CD8-positive, alpha-beta T cell (primary cell): ENCODE measurements at places on chromosomes 7 and 10. TPM values are rescaled to one million over a fixed set of nuclear protein-coding genes. Genes with fewer than 3 reads are reported as not detected.
A peak's percentile ranks its signal among the peaks of the same experiment; 100 is the strongest.

The PPP1R3A gene
- not detected for total RNA-seq

- no peak for DNase-seq
Observed at GRCh38 chr10:129675027-129675769, 208.2 kb downstream of the MGMT start.

The OR2A7 gene
- 2.7 TPM for total RNA-seq

DNA sequence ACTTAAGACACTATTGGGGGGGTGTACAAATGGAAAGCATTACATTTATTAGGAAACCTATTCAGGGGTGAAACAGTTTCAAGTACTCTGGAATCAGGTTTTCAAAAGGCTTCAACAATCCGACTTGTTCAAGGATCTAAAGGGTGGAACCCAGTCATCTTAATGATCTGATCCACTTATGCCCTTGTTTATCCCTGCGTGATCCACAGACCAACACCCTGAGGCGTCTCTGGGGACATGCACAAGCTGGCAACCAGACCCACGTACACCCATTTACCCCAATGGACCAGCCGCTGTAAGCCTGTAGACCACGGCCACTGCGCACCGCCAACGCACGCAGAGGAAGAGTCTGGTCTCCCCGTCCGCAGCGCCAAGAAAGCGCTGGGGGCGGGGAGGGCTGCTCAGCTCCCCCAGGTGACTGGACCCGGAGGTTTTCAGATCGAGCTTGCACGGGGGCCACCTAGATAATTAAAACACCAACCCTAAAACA is 13.4 kb downstream of the HNRNPF start:
- DNase-seq, result no peak

DNA sequence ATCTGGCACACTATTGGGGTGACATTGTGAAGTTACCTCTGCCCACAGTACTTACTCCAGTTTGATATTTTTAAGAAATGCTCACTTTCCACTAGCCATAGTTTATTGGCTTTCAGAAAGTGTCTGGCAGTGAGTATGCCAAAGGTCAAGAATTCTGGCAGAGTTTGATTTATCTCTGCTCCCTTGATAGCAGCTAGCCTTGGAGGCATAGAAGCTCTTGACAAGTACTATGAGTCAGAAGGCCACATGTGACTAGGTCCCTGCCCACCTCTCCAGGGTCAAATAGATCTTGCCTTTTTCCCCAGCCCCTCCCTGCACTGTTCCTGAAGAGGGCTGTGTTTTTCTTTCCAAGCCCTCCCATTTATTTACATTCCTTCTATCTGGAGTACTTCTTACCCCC is 202.2 kb downstream of the AUTS2 start:
- no peak for DNase-seq

The TWIST1 gene
- not detected for total RNA-seq

DNA sequence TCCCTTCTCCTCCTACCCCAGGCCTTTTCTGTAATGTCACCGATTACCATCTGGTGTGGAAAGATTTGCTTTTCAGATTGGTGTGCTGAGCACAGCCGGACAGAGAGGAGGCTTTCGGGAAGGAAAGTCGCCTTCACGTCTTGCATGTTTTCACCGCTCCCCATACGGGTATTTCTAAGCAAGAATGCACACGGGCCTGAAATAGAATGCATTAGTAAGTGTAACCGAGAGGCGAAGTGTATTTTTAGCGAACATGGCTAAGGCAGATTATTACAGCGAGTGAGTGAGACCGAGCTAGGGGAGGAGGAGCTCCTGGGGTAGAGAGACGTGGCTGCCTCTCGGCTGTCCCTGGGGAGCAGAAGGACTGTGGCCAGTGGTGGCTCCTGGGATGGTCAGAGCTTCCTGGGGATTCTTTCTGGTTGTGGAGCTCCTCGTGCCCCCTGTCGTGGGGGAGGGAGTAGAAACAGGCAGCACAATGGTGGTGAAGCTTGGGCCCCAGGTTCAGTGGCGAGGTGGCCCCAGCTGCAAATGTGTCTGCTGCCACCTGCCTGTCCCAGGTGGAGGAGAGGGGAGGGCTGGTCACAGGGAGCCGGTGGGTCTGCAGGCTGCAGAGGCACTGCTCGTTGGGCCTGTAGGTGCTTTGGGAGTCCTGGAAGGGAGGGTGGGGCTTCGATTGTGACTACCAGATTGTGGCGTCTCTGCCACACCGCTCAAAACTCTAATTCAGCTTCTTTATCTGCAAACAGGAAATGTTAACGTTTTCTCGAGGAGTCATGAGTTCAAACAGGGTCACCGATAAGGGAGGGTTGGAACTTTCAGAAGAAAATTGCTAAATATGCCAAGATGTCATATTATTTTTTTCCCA is 135.8 kb downstream of the CAMK1D start:
- no peak for DNase-seq

- no peak for DNase-seq
Observed at GRCh38 chr10:3805201-3805790, 20.3 kb upstream of the KLF6 start.

The OR9A2 gene
- not detected for total RNA-seq

DNA sequence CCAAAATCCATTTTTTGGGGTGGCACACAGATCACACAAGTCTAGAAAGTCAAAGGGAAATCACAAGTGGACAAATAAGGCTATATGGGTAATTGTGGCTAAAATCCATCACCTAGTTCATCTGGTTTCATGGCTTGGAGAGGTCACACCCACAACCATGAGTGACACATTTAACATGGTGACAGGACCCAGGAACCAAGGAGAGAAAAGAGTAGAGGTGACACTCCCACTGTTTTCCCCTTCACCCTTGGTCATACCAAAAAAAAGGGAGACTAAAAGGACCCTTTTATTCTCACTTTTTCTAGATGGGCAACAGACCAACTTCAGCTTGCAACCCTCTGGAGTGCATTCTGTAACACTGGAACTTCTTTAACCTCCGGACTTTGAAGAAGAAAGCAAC is 46.2 kb upstream of the ZNF107 start:
- no peak for DNase-seq

DNA sequence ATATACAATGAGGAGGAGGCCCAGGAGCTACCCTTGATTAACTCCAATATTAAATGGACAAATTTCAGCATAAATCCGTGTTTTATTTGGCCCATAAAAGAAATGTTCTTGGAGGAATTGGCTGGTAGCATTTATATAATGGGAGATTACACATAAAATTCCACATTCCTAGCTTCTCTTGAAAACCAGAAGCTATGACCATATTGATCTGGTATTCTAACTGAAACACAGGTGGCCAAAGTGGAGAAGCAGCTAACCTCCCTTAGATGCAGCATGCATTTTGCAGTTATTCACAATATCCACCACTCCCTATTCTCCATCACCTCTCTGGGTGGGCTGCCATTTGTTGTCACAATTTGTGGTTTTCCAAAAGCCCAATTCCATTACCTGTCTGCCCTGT is 148.8 kb upstream of the CACNA2D1 start:
- DNase-seq, result no peak

DNA sequence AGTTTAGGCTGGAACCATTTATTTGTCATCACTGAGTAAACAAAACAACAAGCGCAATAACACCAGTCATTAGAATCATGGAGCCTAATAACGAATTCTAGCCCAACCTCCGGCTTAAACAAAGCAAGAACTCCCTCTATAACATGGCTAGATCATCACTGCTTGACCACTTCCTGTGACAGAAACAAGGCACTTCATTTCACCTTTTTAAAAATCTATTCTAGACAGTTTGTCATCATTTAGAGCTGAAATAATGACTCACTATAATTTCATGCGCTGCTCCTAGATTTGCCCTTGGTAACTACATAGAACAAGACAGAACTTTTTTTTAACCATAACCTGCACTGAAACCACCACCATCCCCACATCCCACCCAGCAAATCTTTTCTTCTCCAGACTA is 81.3 kb downstream of the OSBPL3 start:
- DNase-seq, result peak; percentile 37

- DNase-seq, result no peak
Observed at GRCh38 chr7:106774768-106775551, 90.1 kb upstream of the PIK3CG start.

DNA sequence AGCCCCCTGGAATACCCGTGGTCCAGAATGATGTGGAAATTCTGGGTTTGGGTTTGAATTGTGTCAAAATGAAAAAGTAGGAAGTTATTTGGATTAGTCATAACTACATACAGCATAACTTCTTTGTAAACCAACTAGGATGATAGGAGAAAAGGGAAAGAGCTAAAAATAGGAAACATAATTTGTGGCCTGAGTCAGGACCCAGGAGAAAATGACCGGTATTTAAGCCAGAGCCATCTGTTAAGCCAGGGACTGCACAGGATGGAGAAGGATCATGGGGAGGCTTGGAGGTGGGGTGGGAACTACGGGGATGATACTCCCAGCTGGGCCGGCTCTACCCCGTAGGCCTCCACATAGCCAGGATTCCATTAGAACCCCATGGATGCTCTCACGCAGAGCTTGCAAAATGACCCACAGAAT is 98.6 kb downstream of the MYOF start:
- DNase-seq, result no peak

The UPF2 gene
- total RNA-seq, result 14.3 TPM

- DNase-seq, result no peak
Observed at GRCh38 chr7:155965010-155965409, 152.7 kb upstream of the SHH start.

GRCh38 chr7:120475994-120476393 is 203.0 kb downstream of the KCND2 start:
- DNase-seq, result no peak
